T-helper 17 cell (primary cell): ENCODE measurements at places on chromosomes 13 and 19.

DNA sequence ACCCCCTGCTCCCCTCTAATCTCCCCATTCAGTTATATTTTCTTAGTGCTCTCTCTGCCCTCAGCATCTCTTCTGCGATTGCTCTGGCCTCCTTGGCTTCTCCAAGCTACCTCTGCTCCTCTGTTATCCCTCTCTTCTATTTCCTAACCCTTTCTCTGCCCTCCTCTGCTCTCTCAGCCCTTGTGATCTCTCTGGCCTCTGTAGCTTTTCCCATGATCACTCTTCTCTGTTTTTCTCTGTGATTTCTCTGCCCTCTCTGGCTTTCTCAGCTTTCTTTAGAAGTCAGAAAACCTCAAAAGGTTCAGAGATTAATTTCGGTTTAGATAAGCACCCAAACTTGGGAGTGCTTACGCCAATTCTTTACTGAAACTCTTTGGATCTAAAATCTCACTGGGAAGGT is 795.0 kb downstream of the DIAPH3 start:
- no peak for DNase-seq

- no peak for DNase-seq
Observed at GRCh38 chr19:8158411-8159074, 9.2 kb upstream of the FBN3 start.

DNA sequence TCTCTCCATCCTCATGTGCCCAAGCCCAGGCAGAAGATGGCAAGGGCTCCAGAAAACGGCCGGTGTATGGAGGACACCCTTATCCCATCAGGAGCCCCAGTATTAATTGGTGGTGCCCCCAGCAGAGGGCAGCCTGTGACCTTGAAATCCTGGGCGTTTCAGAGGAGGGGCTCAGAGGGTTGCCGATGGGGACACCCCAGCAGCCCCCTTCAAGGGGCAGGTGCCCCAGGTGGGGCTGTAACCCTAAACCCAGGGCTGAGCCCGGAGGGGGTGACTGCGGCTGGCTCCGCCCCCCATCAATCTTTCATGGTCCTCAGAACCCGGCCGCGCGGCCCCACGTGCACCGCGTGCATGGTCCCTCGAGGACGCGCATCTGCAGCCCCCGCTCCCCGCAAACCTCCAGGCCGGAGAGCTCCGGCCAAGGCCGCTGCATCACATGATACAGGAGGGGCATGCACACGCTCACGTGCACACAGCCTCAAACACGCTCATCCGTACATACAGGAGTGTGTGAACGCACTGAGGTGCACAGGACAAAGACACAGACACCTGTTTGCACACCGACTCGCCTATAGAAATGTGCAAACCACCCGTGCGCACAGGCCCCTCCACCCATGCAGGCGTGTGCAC is 949 bp downstream of the RAB3A start:
- DNase-seq = no peak

DNA sequence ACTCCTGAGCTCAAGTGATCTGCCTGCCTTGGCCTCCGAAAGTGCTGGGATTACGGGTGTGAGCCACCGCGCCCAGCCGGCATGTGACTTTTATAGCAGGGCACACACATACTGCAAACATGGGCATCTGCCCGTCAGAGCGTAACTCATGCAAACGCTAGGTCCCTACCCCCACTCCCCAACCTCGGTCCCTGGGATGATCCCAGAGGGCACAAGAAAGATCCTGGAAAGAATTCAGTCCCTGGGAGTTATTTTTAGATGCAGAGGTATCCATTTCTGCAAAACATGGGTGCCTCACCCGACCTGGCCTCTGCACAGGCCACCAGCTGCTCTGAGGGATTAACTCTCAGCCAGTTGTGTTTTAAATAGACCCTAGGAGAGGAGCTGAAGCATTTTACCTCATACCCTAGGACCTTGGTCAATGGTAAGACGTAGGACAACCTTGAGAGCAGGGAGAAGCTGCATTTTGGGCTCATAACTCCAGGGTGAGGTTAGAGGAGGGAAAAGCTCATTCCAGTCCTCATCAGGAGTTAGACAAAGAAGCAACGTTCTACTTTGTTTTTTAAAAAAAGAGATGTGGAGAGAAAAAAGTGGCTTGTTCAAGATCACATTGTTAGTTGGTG is 10.8 kb downstream of the TMEM38A start:
- no peak for DNase-seq

DNA sequence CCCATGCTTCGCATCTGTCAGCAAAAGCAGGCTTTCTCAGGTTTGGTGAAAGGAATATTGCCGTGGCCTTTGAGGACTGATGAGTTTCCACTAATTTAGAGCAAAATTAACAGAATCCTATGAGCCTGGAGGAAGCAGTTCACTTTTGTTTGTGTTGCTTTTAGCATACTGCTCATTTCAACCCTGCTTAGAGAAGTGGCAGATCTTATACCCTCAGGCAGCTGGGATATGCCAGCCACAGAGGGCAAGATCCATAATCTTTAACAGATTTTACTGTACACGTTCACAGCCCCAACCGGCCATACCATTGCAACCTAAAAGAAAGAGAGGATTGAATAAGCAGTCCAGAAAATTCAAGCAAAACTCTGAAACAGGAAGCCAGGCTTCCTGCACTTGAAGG is 60.5 kb downstream of the COL4A2 start:
- no peak for DNase-seq

- peak; percentile 54 for DNase-seq
Observed at GRCh38 chr19:518598-519231, 11.4 kb downstream of the TPGS1 start.
